Stimulated activated CD8-positive, alpha-beta memory T cell treated with anti-CD3 and anti-CD28 coated beads, Interleukin-15, amount 100 ng/mL, for 1 hour (primary cell): ENCODE measurements at places on chromosomes 2 and 18.

DNA sequence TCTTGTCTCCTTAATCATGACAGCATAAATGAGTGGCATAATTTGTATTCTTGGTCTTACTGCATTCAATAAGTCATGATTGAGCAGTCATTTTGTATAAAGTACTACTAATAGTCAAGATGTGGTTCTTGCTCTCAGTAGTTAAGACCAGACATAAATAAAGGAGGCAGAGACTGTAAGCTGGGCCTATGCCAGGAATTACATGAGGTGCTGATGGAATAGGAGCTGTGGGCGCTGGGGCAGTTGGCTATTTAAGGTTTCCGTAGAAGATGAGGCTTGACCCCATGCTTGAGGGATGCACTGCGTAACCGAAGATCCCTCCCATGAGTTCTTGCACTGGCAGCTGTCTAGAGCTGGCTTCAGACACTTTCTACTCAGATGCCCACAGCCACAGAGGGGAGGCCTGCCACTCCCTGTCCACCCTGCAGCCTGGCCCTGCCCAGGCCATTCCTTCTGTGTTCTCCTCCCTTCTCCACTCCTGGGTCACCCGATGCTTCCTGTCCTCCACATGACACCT, 150.9 kb upstream of the REV1 start:
- no peak for DNase-seq

GRCh38 chr2:240594511-240595380, 8.2 kb downstream of the CAPN10 start:
- no peak for DNase-seq

DNA sequence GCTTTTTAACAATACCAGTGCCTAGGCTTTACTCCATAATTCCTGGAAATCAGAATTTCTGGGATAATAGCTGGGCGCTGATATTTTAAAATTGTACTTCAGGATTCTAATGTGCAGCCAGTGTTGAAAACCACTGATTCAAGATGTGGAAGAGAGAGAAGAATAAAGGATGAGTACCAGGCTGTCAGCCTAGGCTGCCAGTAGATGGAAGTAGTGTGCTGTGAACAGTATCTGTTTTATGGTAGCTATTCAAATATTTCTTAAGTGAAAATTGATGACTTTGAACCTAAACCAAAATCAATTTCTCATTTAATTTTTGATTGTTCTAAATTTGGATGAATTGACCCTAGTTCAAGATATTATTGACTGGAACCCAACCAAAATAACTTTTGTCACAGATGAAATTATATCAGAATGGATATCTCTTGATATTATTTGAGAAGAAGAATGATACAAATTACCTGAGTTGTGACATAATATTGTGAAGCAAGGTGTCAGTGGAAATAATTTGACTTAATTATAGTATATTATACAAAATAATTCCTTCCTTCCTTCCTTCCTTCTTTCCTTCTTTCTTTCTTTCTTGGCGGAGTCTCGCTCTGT, 88.0 kb downstream of the COMMD1 start:
- DNase-seq = no peak

- DNase-seq = no peak
Measured at GRCh38 chr2:56811401-56811800, 627.6 kb downstream of the CCDC85A start.

DNA sequence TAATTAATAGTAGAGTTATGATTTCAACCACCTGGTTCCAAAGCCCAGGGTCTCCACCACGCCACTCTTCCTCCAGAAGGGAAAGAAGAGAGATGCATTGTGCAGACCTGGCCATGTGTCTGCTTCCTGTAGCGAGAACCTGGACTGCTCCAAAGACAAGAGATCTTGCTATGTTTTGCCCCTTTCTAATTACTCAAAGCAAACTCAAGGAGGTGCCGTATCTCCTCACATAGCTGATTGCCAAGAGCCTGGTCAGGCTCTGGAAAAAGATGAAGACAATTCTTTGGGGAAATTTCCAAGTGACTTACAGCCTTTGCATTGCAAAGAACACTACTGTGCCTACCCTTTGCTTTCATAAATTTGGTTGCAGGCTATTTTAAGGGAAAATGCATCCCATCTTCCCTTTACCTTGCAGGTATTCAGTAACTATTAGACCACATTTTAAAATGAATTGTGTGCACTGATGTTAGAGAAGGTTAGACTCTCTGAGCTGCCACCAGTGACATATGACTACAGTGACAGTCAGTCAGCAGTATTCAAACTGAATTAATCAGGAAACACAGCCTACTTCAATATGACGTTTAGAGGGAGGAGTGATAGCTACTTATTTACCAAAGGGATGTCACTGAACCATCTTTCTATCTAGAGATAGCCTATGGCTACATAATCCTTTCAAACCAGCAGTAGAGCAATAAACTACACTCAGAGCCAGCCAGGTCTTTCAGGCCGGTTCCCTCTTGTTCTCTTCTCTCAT, 842.1 kb upstream of the FANCL start:
- DNase-seq = no peak

- DNase-seq = no peak
Measured at GRCh38 chr2:112730791-112731190, 10.0 kb downstream of the NT5DC4 start.

- no peak for DNase-seq
Measured at GRCh38 chr2:100791294-100791935, 28.5 kb upstream of the NPAS2 start.

- DNase-seq = no peak
Measured at GRCh38 chr2:190979906-190980629, 33.9 kb downstream of the STAT1 start.

DNA sequence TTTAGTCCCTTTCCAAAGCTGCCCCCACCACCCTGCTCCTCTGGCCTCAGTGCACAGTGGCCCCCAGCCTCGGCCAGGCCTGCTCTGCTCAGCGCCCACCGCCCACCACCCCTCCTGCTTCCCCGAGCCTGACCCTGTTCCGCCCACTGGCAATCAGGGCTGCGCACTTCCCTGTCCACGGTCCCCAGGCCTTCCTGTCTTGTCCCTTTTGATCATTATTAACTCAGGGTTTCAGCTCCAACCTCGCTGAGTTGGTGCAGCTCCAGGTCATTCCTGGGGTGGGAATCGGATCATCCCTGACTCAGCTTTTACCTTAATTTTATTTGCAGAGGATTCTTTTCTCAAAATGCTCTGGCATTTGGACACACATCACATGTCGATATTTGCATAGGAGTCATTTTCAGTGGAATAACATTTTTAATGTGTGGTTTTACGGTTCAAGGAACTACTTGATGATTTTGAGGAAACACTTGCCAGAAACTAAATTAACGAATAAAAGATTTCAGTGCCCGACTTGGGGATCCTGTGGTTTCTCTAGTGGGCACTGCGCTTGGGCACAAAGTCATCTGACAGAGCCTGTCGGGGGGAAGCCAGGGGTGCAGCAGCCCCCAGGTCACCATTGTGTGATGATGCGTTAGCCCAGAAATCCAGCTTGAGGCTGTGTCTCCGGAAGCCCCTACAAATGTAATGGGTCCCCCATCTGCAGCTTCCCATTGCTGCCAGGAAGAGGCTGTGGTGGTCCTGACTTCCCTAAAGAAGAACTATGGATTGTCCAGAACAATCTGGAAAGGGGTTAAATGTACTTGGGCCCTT, 1.0 kb upstream of the ESPNL start:
- no peak for DNase-seq

GRCh38 chr18:12287684-12288402, 20.2 kb upstream of the TUBB6 start:
- no peak for DNase-seq

DNA sequence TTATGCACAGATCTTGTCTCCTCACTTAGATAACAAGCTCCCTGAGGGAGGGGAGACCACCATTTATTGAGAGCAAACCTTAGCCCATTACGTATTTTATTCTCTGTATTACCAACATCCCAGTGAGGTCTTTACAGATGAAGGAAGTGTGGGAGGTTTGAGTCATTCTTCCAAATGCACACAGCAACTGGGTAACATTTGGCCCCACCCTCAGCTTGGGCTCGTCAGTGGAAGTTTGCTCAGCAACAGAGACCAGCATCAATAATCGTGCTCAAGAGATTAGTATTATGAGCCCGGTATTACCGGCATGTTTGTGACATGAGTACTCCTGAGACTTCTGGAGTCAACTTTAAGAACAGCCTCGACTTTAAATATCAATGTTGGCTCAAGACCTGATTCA, 168.6 kb downstream of the ETAA1 start:
- DNase-seq = no peak

DNA sequence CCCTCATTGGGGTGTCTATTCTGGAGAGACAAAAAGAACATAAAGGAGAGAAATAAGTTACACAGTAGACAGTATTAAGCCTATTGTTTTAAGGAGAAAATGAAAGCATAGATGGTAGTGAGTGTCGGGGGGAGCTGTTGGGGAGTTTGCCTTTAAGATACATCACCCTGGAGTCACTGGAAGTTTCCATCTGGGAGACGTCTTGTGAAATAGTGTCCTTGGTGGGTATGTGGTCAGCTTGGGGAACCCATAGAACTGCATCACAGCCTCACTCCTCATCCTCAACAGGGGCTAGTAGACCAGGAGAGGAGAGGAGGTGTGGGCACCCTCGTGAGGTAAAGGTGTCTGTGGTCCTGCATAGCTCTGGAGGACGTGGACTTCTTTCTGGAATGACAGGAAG, 60.6 kb downstream of the RNF144A start:
- DNase-seq = no peak

- DNase-seq = no peak
Measured at GRCh38 chr2:159028776-159029175, 60.3 kb downstream of the TANC1 start.

GRCh38 chr18:49845629-49846360, 32.5 kb upstream of the ACAA2 start:
- no peak for DNase-seq

DNA sequence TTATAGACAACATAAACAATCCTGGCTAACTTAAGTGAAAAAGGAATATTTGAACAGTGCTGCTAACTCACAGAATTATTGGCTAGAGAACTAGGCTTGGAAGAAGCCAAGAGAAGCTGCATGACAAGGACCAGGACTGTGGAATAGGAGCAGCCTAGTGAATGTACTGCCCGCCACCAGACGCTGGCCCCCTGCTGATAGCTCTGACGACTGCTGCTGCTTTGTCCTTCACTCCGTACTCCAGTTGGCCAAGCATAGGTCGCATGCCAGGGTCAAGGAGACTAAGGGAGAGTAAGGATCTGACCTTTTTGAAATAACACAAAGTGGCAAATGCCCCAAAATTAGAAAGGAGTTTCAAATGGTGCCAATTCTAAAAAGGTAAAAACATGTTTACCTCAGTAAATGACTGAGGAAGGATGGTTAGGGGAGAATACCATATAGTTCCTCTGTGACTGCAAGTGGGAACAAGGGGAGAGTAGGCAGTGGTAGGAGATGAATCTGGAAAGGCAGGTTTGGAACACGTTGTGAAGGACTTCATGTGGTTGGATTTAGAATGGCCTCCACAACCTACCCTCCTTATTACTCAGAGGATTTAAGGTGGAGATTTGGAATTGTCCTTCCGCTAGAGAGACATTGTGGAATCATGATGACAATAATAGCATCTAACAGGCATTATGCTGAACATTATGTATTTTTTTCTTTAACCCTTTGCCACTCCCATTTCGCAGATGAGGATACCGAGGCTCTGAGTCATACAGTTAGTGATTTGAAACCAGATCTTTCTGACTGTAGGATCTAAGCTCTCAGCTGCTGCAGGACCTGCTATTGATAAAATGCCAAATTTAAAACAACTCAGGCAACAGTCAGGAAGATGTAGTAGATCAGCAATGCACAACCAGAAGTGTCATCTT, 19.5 kb downstream of the STRADB start:
- DNase-seq = no peak

- no peak for DNase-seq
Measured at GRCh38 chr2:204234879-204235278, 298.3 kb downstream of the ICOS start.

- no peak for DNase-seq
Measured at GRCh38 chr18:44654573-44654972, 26.1 kb upstream of the SETBP1 start.

DNA sequence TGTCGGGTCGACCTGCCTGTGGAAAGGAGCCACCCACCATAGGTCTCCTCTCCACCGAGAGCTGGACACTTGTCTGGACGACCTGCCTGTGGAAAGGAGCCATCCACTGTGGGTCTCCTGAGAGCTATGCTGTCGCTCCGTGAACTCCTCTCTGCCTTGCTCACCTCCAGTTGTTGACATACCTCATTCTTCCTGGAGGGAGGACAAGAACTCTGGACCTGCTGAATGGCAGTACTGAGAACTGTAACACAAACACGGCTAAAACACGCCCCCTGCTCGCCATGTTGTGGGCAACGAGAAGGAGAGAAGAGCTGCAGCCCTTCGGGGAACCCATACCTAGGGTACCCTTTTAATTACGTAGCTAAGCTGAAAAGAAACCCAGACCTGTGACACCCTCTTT, 77.6 kb downstream of the PTPN4 start:
- DNase-seq = no peak

- no peak for DNase-seq
Measured at GRCh38 chr2:119122663-119123062, 35.9 kb downstream of the C1QL2 start.

DNA sequence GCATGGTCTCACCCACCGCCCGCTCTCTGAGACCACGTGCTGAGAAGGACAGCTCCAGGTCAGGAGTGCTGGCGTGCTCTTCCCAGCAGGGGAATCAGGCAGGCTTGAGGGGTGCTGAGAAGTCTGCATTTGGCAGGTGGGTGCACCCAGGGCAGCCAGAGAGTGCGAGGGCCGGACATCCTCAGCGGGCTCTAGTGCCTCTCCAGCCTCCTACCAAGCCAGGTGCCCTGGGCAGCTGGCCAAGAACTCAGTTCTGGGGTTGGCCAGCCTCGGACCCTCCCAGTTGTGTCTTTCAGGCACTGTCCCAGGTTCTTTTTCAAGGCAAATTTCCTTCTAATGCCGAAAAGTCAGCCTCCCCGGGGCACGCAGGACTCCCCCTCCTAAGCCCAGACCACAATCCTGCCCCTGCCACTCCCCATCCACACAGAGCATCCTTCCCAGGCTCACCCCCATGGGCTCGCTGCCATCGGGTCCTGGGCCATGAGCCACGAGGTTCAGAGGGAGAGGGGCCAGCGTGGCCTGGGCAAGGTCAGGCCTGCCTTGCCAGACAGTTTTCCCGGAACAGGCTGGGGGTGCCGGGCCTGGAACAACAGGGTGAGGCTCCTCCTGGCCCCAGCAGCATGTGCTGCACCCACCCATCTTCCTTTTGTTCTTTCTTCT, 52.2 kb upstream of the GPC1 start:
- no peak for DNase-seq

GRCh38 chr2:172438741-172439508, 11.5 kb downstream of the ITGA6 start:
- DNase-seq = no peak

DNA sequence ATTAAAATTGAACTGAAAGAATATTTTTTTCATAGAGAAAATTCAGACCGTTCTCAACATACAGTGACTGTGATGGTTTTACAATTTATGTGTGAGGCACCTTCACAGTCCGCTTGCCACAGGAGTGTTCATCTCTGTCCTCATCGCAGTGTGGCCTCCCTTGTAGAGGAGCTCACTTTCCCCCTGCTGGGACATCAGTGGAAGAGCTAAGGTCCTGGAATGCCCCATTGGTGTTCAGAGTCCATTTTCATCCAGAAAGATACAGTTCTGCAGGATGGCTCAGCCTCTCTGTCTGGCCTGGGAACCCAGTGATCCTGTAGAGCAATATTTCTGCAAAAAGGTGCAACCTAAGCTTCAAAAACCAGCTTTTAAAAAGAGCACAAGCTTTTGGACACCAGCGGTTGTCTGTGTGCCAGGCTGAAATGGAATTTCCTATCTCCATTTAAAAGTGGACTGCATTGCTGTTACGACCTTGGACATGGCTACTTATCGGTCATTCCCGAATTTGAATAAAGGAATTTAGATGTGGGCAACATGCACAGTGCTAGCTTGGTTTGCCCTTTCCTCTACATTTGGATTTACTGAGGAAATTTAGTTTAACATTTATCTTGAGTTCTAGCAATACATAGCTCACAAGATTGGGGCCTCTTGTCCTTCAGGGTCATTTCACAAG, 26.7 kb upstream of the FAM237A start:
- no peak for DNase-seq
